ENCODE measurements at places on chromosomes 4 and X.

DNA sequence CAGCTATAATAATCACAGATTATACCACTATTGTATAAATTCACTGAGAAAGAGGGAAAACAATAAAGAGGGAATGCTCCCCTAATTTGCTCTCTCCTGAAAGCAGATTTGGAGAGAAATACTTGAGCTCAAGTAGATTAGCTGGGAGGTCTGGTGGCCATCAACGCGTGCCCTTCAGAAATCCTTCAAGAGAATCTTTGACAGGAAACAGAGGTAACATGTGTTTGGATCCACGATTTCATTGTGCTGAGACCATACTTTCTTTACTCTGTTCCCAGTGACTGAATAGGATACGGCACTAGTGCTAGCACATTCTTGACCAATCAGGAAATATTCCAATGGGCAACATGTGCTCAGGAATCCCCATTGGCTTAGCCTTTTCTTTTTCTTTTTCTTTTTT is 1395.3 kb downstream of the RAPGEF2 start:
- DNase-seq, result no peak

GRCh38 chr4:142614621-142615323 is 231.3 kb downstream of the INPP4B start:
- no peak for DNase-seq

- DNase-seq, result peak; percentile 12
Measured at GRCh38 chr4:56656346-56656643, 24.8 kb downstream of the HOPX start.

DNA sequence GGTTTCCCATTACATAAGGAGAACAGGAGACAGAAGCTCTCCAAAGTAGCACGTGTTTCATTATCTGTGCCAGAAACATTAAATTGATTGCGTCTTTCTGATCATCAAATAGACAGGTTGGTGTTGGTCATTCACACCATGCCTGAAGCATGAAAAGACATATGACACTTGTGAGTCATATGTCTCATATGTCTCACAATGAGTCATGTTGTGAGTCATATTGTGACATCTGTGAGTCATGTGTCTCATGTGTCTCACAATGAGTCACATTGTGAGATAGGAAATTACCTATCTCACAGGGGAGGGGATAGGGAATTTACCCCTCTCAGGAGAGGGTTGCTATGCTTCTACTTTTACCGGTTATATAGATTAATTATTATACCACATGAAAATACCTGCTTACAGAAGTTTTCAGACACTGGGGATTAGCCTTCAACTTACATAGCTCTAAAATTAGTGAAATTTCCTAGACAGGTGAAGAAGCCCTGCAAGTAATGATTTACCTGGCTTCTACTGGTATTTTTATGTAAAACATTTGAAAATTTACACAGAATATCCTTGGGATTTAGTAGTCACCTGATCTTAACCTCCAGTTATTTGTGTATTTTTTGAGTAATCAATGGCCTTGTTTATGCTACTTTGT is 80.8 kb downstream of the NPFFR2 start:
- no peak for DNase-seq

DNA sequence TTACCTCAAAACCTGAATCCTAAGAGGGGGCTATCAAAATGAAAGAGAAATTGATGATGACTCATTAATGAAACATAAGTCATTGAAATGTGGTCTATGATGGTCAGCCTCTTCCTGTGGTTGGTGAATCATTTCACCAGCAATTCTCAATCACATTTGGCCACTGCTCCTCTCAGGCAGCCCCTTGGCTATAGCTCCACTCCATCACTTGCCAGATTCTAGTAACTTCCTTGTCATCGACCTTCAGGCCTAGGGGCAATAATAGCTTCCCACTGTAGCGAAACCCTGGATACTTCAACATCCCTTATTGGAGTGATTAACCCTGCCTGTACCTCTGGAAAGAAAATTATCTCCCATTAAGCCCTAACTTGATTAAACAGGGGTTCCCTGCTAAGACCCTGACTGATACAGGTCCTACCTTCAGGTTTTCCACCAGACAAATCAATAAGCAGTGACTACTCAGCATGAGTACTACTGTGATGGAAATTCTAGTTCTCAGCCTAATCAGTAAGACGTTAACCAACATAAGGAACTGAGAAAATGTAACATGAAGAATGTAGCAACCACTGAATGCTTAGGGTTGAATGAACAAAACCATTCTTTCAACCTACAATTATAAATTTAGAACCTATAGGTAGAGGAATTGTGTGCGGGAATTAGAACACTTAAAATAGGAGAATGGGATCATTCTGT is 30.4 kb downstream of the ADH7 start:
- no peak for DNase-seq

- no peak for DNase-seq
Measured at GRCh38 chrX:125444659-125445058, 125.0 kb downstream of the TEX13C start.

DNA sequence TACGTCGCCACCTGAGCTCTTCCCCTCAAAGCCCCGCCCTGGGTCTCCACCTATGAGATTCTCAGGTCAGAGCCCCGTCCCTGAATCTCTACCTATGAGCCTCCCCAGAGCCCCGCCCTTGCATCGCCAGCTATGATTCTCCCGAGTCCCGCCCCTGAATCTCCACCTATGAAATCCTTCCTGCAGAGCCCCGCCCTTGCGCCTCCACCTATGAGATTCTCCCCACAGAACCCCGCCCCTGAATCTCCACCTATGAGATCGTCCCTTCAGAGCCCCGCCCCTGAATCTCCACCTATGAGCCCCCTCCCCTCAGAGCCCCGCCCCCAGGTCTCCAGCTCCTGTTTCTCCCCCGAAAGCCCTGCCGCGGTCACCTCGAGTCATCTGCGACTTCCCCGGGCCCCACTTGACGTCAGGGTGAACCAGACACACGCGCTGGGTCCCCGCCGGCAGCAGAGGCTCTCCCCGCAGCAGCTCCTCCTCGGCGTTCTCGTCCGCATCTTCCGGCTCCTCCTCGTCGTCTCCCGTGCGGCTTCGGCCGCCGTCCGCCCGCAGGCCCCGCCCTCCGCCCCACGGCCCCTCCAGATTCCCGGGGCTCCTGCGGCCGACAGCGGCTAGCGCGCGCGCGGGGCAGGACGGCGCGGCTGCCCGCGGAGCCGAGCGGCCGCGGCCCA is 393 bp downstream of the GTPBP6 start:
- DNase-seq, result peak; percentile 85

- DNase-seq, result no peak
Measured at GRCh38 chr4:95073646-95074045, 315.9 kb downstream of the BMPR1B start.

DNA sequence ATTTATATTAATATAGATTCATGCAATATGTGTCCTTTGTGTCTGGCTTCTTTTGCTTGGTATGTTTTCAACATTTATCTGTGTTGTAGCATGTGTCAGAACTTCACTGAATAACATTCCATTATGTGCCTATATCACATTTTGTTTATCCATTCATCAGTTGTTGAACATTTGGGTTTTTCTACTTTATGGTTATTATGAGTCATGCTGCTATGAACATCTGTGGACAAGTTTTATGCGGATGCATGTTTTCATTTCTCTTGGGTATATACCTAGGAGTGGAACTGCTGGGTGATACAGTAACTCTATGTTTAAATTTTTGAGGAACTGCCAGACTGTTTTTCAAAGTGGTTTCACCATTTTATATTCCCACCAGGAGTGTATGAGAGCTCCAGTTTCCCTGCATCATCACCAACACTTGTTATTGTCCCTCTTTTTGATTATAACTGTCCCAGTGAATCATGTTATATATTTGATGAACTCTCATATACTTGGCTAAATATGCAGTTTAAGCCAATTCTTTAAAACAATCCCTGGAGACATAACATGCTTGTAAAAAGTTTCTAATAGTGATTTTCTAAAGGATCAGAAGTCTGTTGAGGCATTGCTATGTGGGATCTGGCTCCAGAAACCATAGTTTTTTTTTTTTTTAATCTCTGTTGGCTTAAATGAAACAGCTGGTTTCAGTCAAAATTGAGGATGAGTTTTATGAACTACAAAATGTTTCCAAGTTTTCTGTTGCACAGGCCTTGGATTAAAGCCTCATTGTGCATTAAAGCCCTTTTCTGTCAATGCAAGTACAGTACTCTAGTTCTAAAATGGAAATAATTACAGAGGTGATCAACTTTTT is 21.6 kb upstream of the REPS2 start:
- no peak for DNase-seq

DNA sequence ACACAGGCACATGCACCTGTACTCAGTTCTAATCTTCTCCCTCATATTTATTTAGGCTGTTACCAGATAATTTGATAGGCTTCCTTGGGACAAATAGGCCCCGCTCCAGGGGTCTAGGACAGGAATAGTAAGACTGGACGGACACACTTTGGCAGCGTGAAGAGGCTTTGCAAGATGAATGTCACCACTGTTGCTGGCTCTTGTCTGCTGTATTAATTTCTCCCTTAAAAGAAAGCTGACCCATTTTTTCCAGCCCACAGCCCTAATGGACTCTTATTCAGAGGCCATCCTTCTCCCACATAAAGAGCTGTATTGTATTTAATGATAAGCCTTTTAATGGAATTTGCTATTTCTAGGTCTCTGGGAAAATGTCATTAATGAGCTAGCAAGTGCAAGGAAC is 18.0 kb downstream of the FAM184B start:
- no peak for DNase-seq

- no peak for DNase-seq
Measured at GRCh38 chr4:85610450-85610849, 135.5 kb downstream of the ARHGAP24 start.

DNA sequence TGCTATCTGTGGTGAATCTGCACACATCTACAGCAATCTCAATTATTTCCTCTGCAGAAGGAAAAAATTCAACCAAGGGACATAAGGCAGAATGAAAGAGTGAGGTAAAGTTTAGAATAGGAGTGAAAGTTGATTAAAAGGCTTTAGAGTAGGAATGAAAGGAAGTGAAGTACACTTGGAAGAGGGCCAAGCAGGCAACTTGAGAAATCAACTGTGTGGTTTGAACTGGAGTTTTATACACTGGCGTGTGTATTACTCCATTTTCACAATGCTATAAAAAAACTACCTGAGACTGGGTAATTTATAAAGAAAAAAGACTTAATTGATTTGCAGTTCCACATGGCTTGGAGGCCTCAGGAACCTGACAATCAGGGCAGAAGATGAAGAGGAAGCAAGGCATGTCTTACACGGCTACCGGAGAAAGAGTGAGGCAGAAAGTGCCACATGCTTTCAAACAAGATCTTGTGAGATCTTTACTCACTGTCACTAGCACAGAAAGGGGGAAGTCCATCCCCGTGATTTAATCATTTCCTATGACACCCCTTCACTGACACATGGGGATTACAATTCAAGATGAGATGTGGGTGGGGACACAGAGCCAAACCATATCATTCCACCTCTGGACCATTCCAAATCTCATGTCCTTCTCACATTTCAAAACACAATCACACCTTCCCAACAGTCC is 234.8 kb downstream of the IL15 start:
- DNase-seq, result no peak

- no peak for DNase-seq
Measured at GRCh38 chr4:73663576-73663975, 43.3 kb upstream of the RASSF6 start.
